Activated CD8-positive, alpha-beta memory T cell treated with anti-CD3 and anti-CD28 coated beads for 4 hours (primary cell): ENCODE measurements at places on chromosomes 5 and 9.

- DNase-seq: no peak
Observed at GRCh38 chr9:116737152-116737546, 50.0 kb downstream of the TRIM32 start.

- no peak for DNase-seq
Observed at GRCh38 chr5:127326431-127326830, 35.8 kb downstream of the MEGF10 start.

DNA sequence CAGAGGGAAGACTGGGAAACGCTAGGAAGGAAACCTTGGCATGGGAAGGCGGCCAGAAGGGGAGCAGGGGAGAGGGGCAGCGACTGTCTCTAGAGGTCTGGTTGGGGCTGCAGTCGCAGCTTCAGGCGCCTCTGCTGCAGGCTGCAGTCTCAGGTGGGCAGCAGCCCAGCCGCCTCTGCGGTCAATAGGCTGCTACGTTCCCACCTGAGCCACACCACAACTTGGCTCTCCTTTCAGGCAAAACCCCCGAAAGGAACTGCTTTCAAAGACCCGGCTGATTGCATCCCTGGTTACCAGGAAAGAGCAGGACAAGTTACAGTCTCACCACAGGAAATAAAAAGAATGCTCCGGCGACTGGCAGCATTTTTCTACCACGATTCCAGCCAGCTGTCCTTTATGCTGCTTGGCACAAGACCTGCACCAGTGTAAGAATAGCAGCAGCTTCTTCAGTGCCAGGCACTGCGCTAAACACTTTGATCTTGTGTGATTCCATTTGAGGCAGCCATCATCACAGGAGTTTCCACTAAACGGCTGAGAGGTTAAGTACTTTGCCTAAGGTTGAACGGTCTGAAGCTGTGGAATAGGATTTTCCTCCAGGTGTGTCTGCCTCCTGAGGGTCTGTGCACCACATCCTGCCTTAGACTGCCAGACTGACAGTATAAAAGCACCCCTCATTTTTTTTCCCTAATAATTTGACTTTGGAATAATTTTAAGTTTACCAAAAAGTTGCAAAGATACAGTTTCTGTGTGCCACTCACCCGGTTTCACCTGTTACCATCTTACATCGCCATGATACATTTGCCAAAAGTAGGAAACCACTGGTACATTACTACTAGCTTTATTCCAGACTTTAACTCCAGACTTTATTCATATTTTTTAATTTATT lies 7.5 kb downstream of the RPS14 start:
- no peak for DNase-seq

DNA sequence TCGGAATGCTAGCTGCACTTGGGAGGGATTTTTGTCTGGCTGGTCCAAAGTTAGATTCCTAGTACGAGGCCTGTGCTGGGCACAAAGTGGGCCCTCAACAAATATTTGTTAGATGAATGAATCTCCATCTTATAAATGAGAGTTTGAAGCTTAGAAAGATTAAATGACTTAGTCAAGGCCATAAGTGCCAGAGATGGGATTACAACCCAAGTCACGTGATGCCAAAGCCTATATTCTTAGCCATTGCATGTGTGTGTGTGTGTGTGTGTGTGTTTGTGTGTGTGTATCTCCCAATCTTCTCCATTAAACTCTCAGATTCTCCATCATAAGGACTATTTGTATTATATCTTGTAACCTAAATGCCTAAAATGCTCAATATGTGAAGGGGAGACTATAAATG lies 130.8 kb upstream of the MAP1B start:
- DNase-seq: no peak

- no peak for DNase-seq
Observed at GRCh38 chr5:143812085-143812705, at the start of gene HMHB1. Gene HMHB1, plus strand, starts transcription at chr5:143812161.

GRCh38 chr5:117039035-117039434 lies 464.4 kb upstream of the SEMA6A start:
- no peak for DNase-seq

DNA sequence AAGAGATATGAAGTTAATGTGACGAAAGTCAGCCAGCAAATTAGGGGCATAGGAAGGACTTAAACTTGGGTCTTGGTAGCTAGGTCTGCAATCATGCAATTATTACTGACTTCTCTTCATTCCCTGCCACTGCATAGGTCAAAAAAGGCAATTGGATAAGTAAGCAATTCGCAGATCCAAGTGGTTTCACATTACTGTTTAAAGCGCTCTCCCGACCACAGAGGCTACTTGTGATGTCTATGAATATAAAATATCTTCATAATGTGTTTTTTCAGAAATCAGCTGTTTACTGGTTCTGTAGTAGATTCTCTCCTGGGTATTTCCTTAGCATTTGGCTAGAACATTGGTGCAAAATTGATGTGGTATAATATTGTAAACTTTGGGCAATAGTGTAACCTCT lies 174.7 kb upstream of the PTGER4 start:
- no peak for DNase-seq

DNA sequence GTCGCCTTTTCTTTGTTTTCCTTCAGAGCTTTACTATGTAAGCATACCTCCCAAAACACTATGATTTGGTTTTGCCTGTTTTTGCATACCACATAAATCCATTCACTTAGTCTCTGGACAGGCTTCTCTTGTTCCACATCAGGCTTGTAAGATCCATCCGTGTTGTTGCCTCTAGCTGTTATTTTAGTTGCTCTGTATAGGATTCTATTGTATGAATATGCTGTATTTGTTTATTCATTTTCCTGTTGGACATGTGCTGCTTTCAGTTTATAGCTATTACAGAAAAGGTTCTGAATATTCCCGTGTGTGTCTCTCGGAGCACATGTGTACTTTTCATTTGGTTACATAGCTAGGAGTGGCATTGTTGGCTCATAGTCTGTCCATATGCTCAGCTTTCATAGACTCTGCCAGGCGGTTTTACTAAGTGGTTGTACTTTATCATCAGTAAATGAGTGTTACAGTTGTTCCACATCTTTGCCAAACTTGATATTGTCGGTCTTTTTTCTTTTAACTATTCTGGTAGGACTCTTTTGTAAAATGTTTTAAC lies 41.8 kb downstream of the NUP214 start:
- no peak for DNase-seq

DNA sequence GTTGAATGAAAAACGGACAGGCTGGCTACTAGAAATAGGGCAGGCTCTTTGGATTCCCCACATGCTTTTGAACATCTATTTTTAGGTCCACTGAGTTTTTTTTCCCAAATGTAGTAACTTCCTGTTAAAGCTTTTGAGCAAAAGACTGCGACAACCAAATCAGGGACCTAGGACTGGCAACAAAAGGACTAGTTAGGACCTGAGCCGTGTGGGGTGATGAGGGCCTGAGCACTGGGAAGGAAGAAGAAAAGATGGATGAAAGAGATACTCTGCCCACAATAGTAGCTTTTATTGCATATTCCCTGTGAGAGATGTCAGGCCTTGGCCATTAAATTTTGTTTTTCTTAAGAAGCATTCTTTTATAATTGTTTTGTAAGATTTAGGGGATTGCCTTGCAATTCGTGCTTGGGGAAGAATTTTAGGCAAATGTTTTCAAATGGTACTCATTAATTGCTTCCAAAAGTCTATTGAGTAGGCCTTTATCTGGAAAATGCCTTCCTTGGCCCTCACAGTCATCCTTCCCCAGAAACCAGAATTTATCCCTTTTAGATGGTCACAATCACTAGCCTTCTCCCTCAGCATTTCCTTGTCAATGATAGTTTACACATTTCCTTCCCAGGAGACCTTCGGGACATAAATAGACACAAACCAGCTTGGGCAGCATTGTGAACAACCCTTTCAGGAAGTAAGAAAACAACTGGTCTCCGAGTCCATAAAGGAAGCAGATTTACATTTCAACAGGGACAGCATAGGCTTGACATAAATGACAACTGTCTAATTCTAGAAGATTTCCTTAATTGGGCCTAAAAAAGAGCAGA lies 166.5 kb downstream of the RMI1 start:
- DNase-seq: no peak

DNA sequence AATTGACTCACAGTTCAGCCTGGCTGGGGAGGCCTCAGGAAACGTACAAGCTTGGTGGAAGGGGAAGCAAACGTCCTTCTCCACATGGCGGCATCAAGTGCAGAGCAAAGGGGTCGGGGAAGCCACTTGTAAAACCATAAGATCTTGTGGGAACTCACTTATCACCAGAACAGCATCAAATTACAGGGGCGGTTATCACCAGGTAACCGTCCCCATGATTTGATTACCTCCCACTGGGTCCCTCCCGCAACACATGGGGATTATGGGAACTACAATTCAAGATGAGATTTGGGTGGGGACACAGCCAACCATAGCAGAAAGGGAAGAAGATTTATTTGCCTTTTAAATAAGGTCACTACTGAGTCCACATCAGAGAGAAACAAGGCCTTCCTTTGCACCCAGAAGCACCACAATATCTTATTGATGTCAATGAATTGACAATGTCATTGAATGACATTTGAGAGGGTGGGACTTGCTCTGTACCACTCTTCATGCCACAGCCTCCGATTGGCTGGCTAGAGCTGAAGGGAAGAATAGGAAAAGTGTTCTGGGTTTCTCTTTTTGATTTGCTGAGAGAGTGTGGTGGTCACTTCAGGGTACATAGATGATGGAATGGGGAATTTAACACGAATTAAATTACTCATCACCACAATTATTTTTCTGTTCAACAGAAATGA lies 11.0 kb downstream of the SKP2 start:
- DNase-seq: no peak

GRCh38 chr9:6598249-6598725 lies 47.2 kb downstream of the GLDC start:
- no peak for DNase-seq

DNA sequence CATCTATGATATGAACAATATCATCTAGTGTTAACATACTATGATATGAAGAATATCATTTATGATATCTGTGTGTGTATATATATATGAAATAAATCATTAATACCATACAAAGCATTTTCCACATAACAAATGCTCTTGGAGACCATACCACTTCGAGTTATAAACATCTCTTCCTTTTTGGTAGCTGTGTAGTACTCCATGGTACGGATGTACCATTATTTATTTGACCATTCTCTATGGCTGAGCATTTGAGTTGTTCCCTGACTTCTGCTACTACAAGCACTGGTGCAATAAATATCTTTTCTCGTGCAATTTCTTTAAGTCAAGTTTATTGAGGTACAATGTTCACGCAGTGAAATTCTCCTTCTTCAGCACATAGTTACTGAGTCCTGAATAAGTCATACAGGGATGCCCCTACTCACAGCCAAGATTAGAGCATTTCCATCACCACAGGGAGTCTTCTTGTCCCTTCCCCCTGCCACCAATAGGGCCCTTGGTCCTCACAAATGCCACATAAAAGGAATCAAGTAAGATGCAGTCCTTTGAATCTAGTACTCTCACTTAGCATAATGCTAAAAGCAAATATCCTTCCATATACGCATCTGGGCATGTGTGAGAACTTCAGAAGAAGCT lies 75.2 kb upstream of the SLC25A48 start:
- DNase-seq: no peak

- DNase-seq: no peak
Observed at GRCh38 chr5:8700671-8701070, 831.7 kb downstream of the MTRR start.

DNA sequence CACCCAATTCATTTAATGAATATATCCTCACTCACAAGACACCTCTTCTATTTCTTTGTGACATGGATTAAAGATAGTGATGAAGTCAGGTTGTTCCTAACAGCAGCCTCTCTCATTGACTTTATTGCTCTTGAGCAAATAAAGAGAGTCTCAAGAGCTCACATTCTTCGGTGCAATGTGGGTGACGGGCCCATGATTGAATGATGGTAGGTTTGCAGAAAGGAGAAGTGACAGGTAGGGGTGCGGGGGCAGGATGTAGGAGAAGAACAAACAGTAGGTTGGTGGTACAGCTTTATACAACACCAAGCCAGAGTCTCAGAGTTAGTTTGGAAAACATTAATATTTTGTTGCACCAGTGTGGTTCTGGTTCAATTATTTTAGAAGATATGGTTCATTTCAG lies 122.2 kb downstream of the SLIT3 start:
- DNase-seq: no peak

- no peak for DNase-seq
Observed at GRCh38 chr9:97562542-97562941, 61.1 kb downstream of the TMOD1 start.

DNA sequence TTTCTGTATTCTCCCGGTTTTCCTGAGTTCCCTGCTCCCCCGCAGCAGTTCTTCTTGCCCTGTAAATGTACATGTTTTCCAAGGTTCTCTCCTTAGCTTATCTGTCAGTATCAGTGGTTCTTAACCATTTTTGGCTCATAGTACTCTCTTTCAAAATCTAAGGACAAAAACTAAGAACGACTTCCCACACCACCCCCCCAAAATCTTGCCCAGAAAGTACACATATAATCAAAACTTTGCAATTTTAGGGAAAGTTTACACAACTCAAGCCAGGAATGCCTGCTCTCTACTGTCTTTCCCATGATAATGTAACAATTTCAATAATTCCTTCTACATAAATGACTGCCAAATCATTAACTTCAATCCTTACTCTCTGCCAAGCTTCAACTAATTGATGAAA lies 4.5 kb downstream of the DCAF12 start:
- no peak for DNase-seq

GRCh38 chr5:178818094-178818493 lies 41.7 kb upstream of the ZNF354B start:
- no peak for DNase-seq

DNA sequence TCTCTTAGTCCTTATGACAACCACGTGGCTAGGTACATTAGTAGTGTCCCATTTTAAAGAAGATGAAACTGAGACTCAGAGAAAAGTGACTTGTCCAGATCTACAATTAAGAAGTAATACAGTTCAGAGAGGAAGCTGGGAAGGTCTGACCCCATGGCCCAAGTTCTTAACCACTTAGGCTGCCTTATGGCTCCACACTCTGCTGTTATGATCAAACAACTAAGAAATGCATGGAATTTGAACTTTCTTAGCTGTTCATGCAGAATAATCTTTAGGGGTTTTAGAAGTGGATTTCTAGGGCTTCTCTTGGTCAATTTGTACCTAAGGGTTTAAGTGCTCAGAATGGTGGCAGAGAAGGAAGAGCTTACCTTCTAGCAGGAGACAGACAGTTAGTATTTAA lies 128.0 kb upstream of the MSX2 start:
- no peak for DNase-seq

DNA sequence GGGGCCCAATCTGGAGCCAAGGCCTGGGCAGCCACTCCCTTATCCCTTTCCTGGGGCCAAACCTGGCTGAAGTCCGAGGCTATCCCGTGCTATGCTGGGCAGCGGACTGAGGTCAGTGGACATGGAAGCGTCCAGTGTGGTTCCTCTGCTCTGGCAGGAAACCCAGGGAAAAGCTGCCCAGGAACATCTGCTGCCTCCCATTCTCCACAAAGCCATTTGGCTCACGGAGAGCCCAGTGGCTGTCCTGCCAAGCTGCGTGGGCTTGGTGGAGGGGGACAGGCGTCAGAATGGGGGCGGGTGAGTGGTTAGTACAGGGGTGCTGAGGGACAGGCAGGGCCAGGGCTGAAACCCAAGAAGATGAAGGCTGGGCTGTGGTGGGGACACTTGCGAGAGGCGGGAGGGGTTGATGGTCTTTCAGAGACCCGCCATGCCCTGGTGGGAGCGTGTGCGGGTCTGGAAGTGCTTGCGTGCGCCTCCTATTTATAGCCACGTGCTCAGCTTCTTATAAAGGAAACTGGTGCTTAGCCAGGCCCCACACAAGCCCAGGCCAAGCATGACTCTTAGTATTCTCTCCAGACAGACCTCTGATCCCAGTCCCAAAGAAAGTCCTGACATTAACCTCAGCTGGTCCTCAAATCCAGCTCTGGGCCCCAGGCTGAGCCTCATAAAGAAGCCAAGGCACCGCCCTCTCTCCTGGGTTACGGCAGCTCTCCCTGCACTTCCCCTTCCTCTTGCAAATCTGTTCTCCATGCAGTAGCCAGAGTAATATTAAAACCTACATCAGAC lies 9.4 kb upstream of the SLC6A7 start:
- no peak for DNase-seq
